Right atrium auricular region (tissue), 2 donors: ENCODE measurements at places on chromosomes 13 and 19. TPM values are rescaled to one million over a fixed set of nuclear protein-coding genes. Genes with fewer than 3 reads are reported as not detected.

CLDND2 gene
- total RNA-seq, result not detected

HIF3A gene
- total RNA-seq, result 123 TPM

DPF1 gene
- not detected for total RNA-seq

GIPR gene
- 3.1 TPM for total RNA-seq

ZNF808 gene
- total RNA-seq, result 22.0 TPM

- no peak for DNase-seq
Observed at GRCh38 chr13:36907821-36908220, 12.2 kb downstream of the SMAD9 start.

DNA sequence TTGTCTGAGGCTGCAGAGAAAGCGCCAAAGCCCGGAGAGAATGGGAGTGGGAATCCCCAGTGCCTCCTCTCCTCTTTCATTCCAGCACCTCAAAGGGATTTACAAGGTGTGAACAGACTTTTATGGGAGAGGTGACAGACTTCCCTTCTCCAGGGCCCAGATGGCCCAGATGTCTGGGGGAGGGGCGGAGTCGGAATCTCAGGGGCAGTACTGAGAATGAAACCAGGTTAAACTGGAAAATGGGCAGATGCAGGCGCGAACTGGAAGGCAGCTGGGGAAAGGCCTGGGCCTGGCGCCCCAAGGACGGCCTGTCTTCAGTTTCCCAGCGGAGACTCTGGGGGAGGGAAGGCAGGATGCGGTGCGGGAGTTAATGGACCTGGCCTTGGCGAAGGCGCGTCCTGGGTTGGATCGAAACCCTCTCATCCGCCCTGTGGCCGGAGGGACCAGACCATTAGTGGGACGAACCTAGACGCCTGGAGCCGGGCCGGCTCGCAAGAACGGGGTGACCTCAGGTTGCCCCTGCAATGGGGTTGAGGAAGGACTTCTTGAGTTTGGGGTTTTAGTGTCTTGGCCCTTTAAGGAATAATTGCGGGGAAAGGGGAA is 592 bp upstream of the TRIP10 start:
- peak; percentile 67 for DNase-seq

DNA sequence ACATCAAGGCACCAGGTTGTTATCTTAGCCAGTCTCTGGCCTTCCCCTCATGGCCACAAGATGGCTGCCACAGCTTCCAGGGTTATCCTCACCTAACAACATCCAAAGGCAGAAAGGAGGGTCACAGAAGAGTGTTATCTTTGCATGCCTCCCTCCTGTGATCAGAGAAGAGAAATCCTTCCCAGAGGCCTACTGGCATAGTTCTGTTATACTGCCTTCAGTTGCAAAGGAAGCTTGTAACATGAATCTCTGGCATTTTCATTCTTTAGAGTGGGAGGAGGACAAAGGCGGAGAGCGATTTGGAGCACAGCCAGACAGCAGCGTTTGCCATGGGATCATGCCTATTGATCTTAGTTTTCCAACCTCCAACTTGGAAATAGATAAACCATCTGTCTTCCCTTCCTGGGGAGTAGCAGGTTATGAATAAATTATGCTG is 135.7 kb downstream of the DNAJC15 start:
- DNase-seq, result no peak

GRCh38 chr19:33872445-33873320 is 76.0 kb downstream of the KCTD15 start:
- no peak for DNase-seq

- DNase-seq, result no peak
Observed at GRCh38 chr13:46816371-46816770, 19.4 kb upstream of the ESD start.

DNA sequence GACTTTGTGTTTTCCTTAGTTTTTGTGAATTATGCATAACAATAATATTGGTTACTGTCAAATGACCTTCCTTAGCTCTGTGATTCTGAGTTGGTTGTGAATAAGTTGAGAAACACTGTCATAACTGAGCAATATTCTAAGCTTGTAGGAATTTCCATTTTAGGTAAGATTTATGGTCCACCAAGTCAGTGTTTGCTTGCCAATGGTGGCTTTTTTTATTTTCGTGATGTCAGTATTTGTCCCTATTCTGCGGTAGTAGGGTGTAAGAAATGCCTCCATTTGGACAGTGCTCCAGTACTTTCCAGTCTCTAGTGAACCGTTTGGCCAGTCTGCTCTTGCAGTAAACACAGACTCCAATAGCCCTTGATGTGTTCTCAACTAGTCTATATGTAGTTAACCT is 94.7 kb downstream of the FRY start:
- DNase-seq, result no peak

- no peak for DNase-seq
Observed at GRCh38 chr13:53442979-53443378, 414.4 kb downstream of the OLFM4 start.
